ENCODE measurements at places on chromosomes 12 and 14.

- peak; percentile 82 for DNase-seq
These were observed 2.3 kb upstream of the ANGEL1 start for GRCh38 chr14:76814726-76815645.

GRCh38 chr14:100241279-100241678, 2.3 kb downstream of the YY1 start:
- DNase-seq, result no peak

DNA sequence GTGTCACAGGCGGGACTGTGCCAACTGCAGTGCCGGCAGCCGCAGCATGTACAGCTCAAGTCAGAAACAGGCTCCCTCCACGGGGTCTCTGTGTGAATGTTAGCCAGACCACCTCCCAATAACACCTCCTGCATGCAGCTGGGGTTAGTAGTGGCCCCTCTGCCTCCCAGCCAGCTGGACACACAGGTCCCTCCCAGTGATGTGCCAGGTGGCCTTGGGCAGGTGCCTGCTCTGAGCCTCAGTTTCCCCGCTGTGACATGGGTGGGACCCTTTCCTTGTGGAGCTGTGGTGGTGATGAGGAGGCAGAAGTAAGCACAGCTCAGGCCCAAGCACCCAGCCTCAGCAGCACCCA, 139.9 kb downstream of the ADGRD1 start:
- DNase-seq, result no peak

DNA sequence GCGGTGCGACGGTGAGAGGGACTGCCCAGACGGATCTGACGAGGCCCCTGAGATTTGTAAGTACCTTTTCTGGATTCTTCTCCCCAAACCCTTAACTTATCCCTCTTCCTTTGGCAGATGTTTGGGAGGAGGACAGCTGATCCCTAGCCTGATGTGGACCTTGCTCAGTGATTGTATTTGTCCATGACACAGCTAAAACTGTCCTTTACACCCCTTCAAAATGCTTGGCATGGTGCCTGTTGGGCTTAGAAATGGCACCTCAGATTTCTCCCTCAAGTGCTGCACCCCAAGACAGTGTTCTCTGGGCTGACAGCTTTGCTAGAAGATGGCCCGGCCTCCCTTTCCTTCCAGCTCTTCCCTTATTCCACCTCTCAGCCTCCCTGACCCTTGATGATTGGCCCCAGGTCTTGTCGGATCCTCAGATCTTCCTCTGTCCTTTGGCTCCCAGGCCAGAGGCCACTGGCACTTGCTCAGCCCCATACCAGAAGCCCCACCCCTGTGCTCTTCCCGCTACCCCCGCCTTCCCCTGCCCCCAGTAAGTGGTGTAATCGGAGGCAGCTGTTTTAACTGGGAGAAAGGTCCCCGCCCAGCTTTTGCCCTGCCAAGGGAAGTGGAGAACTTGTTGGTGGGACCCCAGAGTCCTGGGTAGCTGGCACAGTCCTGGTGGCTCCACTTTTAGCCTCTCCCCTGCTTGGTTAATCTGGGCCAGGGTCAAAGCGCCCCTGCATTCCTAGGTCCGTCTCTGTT, 8.7 kb downstream of the LRP1-AS start:
- DNase-seq, result no peak

DNA sequence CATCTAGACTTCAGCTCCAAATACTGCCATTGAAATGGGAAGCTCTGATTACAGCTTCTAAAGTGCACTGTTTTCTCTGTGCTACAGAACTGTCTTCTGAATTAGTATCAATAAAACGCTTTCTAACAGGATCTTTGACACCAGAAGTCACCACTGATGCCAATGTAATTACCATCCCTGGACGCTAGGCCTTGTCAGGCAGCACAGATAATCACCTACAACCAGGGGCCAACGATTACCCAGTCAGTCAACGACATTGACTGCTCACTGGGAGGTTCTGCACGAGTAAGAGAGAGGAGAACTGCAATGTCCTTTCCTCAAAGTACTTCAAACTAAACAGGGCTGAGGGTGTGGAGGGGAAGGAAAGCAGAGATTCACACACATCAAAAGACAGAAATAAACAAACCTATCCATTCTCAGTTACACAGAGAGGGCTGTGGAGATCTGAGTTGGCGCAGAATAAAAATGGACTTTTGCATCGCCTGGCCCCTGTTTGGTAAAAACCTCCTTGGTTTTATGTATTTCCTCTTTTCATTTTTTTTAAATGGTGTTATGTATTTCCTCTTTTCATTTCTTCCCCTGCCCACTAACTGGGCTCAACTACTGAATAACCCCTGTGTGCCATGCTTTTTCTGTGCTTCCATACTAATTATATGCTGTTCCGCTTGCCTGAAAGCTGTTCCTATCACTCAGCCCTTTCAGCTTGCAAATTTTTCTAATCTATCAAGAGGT, 492.2 kb downstream of the APAF1 start:
- no peak for DNase-seq

- no peak for DNase-seq
These were observed 923.0 kb upstream of the TMEM132C start for GRCh38 chr12:127343940-127344339.

- no peak for DNase-seq
These were observed 13.9 kb downstream of the TGFB3 start for GRCh38 chr14:75967866-75968265.

DNA sequence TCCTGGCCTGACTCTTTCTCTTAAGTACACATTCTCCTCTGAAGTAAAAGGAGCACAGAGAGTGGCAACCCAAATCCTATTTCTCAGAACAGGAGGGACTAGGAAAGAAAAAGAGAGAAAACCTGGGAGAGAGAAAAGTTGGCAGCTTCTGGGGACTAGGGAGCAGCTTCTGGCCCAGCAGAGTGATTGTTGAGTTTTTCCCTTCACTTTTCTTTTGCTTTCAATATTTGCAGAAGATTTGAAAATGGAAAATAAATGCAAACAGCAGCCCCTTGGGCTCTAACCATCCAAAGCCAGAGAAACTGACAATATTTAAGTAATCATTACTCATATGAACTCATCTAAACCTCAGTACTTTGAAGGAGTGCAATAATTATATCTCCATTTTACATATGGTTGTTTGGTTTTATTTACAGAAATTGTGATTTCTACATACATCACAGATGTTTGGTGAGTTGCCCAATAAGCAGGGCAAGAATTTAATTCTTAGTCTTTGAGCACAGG, 28.8 kb upstream of the IGF1 start:
- DNase-seq, result peak; percentile 50

GRCh38 chr14:42174357-42174756, 567.7 kb downstream of the LRFN5 start:
- peak; percentile 9 for DNase-seq

DNA sequence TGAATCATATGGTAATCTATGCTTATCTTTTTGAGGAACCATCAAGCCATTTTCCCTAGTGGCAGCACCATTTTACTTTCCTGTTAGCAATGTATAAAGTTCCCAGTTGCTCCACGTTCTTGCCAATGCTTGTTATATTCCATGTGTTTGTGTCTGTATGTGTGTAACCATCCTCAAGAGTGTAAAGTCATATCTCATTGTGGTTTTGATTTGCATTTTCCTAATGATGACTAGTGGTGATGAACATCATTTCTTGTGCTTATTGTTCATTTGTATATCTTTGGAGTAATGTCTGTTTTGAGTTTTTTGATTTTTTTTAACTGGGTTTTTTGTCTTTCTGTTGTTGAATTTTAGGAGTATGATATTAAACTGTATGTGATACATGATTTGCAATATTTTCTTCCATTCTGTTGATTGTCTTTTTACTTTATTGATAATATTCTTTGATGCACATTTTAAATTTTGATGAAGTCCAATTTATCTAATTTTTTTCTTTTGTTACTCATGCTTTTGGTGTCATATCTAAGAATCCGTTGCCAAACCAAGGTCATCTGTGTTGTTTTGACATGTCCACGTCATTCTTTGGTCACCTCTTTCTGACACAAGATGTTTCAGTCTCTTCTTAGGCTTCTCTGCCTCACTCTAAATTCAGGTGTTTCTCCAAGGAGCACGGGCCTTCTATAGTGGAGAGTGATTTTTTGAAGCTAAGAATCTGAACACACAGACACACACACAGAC, 36.1 kb downstream of the PPHLN1 start:
- no peak for DNase-seq

DNA sequence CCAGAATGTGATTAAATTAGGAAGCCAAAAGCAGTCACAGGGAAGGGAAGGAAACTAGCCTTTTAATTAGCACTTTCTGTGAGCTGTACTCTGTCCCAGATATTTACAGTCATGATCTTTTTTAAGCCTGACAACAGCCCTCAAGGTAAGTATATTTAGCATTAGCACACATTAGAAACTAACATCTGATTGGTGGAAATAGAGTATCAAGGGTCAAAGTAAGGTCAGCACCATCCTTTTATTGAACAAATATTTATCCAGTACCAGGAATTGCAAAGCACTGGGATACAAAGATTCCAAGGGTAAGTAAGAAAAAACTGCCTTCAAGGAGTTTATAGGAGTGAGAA, 28.2 kb downstream of the RPGRIP1 start:
- no peak for DNase-seq

- DNase-seq, result no peak
These were observed 11.4 kb downstream of the CLECL1 start for GRCh38 chr12:9721394-9722092.

All from hindlimb muscle (tissue), 1 donor.